ENCODE measurements at places on chromosomes 2 and 18.

DNA sequence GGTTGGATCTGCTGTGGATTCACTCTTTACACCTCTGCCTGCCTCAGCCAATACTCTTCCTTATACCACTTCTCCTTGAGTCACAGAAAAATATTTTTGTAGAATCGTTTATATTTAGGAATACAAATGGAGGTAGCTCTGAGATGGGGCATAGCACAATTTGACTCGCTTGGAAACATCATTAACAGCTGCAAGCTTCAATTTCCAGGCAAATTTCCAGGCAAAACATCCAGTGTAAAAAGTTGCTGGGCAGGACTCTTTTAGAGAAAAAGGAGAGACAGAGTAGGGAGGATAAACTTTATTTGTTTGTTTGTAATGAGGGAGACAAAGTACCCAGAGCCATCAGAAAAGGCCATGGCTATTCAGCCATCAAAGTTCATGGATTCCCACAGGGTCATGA, 74.4 kb upstream of the SOX11 start:
- DNase-seq, result no peak

- no peak for DNase-seq
Observed at GRCh38 chr2:2806711-2807110, 475.6 kb upstream of the MYT1L start.

DNA sequence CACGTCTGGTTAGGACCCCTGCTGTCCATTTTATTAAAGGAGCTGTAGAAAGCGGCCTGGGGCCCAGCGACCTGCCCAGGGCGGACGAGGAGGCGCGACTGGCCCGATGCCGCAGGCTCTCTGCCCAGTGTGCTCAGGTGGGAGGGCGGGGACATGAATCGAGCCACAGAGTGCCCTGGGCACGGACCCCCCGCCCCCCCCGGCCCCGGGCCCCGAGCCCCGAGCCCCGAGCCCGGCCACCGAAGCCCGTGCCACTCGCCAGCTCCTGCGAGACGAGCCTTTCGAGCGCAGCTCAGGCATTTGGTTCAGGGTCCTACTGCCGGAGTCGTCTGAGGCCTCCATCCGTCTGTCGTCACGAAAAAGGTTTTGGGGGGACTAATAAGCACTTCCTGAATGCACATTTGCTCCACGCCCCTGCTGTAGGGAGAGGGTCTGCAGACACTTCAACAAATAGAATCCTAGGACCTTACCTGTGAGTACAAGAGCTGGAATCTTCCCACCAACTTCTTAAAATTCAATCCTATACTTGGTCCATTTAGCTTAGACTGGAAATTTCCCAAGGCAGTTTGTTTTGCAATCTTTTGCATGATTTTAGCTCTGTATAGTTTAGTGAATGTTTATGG, 602 bp upstream of the ADAM17 start:
- DNase-seq, result peak; percentile 34

GRCh38 chr2:188949046-188949818, 24.9 kb upstream of the COL3A1 start:
- DNase-seq, result no peak

- DNase-seq, result no peak
Observed at GRCh38 chr2:205556357-205556756, 125.9 kb upstream of the NRP2 start.

GRCh38 chr2:130261970-130262760, 63.9 kb upstream of the TUBA3E start:
- peak; percentile 14 for DNase-seq

DNA sequence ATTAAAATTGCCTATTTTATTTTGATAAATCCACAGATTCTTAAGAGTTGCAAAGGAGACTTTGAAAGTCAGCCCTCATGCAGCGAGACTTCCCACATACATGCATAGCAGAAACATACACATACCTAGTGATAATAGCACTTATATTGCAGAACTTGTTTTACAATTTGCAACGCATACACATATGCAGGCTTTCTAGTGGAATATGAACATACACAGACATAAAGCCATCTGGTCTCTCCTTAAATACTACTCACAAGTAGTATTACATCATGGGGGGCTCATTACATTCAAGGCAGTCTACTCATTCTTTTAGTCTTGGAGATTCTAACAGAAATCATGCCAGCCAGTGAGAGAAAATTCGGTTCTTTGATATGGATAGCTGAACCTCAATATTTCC, 295.1 kb upstream of the RND3 start:
- DNase-seq, result no peak

DNA sequence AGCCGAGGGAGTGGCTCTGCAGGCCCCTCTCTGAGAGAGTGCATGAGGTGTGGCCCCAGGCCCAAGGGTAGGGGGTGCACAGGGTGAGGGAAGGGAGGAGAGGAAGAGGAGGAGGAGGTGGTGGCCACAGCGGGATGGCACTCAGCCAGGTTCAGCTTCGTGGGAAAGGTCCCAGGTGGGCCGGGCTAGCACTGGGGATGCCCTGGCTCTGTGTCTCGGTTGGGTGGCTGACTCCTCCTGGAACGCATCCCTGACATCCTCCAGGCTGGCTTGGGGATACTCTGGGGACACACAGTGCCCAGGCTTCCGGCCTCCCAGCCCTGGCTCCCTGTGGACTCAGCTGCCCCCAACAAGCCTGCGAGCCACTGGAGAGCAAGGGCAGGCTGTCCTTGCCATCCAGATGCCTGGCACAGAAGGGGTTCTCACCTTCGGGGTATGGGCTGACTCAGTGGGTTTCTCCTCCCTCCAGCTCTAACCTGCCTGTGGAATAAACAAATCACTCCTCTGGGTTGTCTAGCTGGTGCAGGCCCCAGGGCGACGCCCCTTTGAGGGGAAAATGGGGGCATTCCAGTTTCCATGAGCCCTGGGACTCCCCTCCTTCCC, 582 bp upstream of the ZAP70 start:
- DNase-seq, result no peak

DNA sequence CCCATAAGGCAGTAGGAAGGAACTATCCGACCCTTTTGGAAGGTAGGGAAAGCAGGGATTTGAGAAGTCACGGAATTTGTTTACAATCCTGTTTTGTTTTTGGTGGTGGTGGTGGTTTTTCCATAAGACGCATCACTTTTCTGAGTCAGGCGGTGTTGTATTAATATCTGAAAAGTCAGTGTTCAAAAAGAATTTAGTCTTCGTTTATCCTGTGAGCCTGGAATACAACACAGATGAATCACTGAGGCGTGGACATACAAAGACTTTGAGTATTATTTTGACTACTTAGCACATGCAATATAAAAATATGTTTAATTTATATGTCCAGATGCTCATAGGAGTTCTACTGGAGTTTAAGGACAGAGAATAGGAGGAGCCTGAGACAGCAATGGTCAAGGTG, 785 bp downstream of the ZNF892 start:
- DNase-seq, result peak; percentile 27

DNA sequence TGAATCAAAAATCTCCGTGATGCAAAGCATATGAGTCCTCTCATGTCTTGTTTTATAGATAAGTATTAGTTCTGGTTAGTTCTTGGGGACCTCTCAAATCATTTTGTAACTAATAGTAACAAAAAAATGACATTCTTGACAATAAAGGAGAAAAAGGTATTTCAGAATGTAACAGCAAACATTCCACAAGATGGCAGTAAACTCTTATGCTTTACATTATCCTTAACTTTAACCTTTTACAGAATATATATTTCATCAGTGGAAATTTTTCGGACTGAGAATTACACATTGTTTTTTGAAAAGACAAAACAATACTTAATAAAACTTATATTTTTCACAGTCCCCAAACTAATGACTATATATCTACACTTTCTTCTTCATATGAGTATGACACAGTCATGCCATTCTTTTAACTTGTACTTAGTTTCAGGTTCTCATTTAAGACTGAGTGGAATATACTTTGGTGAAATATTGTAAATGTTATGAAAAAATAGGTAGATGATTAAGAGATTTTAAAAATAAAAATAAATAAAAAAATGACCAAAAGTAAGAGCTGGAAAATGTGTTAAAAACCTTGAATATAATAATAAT, 142.9 kb upstream of the NXPH2 start:
- DNase-seq, result peak; percentile 31

DNA sequence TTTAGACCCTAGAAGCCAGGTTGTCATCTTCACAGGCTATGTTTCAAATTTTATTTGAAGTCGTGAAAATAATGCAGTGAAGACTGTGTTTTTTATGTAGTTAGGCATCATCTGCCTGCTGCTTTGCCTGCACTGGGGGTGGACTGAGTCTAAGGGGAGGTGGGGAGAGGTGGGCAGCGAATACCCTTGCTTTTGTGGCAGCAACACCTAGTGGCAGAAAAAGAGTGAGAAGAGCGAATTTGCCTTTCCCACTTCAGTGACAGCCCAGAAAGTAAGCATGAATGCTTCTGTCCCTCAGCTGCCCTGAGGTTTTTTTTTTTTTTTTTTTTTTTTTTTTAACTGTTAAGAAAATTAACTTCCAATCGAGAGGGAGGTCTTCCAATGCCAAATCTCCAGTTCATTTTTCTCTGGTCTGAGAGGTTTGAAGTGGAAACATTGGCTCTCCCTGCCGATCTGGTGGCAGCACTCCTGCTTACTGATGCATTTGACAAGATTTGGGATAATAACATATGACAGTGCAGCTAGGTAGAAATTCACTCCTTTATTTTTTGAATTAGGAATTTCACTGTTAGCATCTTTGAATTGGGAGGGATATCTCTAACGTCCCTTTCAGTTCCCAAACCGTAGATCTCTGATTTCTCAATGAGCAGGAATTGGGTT, 60.3 kb upstream of the LYPD6B start:
- DNase-seq, result no peak

- DNase-seq, result peak; percentile 87
Observed at GRCh38 chr2:120935339-120936313, 200.0 kb downstream of the GLI2 start.

DNA sequence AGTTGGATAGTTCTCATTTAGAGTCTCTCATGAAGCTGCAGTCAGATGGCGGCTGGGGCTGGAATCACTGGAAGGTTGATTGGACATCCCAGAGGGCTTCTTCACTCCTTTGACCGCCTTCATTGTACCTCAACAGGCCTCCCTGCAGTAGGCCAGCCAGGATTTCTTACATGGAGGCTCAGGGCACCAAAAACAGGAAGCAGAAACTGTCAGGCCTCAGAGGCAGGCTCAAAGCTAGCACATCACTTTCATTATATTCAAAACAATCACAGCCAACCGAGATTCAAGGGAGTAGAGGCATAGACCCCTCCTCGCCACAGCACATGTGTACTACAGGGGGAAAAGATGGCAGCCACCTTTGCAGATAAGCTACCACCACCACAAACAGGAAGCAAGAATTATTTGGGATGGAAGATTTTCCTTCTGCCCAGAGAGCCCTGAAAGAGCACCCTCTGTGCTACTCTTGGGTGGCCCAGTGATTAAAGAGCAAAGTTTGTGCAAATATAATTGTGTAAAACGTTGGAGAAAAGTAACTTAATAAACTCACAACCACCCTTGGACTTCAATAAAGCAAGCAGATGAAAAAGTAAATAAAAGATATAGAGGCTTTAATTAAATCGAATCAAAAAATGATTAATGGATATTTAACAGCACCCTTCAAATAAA, 155.3 kb downstream of the GFPT1 start:
- no peak for DNase-seq

All from fibroblast of skin of right biceps (primary cell).